Activated CD8-positive, alpha-beta memory T cell treated with anti-CD3 and anti-CD28 coated beads, Interleukin-2, amount 10 ng/mL, durations not matched to agents 7 days and 5 days (primary cell): ENCODE measurements at places on chromosomes 6 and 20. TPM values are rescaled to one million over a fixed set of nuclear protein-coding genes. Genes with fewer than 3 reads are reported as not detected.

- H3K27me3 ChIP-seq: no peaks in the 10 kb centered on the region
- peaks cover 48% of the 10 kb centered on the region for H3K4me1 ChIP-seq
- DNase-seq: peak; percentile 71
Observed at GRCh38 chr6:137867685-137868509, 838 bp downstream of the TNFAIP3 start.

DNA sequence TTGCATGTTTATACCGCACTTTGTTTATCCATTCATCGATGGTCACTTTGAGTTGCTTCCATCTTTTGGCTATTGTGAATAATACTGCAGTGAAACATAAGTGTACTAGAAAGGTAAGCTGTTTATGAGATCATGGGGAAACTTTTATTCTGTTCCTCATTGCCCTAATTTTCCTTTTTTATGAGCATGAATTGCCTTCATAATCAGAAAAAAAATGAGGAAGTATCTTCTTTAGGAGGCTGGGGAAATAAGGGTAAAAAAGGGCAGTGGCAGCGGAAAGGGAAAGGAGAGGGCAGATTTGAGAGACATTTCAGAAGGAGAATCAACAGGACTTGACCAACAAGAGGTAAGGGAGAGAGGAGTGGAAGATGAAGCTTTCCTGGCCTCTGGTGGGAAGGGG lies 14.3 kb upstream of the SERINC3 start:
- peaks cover 5% of the 10 kb centered on the region for H3K4me1 ChIP-seq
- no peak for DNase-seq

The MRAP2 gene
- total RNA-seq: not detected

The DEFB132 gene
- total RNA-seq: not detected

DNA sequence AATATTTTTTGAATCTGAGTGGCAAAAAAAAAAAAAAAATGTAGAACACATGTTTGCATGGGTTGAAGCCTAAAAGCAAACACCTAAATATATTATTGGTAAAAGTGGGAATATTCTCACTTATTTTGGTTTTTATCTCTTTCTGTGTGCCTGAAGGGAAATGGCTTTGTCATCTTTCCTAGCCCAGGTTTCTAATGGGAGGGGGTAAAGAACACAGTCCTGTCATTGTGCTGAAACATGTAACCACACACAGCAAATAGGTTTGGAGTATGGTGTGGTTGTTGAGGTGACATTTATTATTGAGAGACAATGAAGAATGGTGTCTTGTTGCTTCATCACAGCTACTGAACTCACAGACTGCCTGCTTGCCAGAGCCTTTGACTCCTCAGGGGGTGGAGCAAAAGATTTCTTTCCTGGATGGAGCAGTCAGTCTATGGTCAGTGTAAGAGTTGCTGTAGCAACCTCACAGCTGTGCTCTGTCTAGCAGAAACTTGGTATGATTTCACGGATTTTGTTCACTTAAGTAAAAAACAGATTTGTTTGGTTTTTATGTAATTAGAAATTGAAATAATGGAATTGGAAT lies 70.2 kb downstream of the CEP57L1 start:
- H3K36me3 ChIP-seq: peaks cover 6% of the 10 kb centered on the region
- H3K27me3 ChIP-seq: no peaks in the 10 kb centered on the region
- no peak for DNase-seq
- peaks cover 2% of the 10 kb centered on the region for H3K4me1 ChIP-seq
- H3K27ac ChIP-seq: no peak overlapping the region

DNA sequence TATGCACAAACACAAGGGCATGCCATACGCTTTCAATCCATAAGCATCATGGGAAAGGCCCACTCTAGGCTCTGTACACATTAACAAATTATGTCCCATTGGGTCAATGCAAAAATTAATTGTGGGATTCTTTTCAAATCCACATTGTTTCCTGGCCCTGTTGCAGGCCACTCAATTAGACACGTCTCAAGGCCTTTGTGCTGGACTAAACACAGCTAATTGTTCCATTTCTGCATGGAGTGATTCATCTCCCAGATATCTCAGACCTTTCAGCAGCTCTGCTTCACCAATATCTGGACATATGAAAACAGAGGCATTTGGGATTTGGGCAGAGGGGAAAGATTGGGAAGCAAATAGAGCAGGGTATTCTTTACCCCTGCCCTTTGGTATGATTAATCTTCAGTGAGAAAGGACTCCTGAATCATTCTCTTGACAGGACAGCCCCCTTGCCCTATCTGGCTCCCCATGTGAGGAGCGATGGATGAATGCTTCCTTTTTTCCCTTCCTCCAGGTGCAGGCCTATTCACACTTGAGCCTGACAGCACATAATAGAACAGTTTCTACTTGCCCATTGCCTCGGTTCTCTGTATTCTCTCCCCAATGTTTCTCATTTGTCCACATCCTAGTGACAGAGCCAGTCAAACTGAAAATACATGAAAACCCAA lies 547.6 kb downstream of the HAO1 start:
- no peaks in the 10 kb centered on the region for H3K36me3 ChIP-seq
- no peaks in the 10 kb centered on the region for H3K27me3 ChIP-seq
- no peaks in the 10 kb centered on the region for H3K4me1 ChIP-seq
- DNase-seq: no peak
- H3K4me3 ChIP-seq: no peak overlapping the region

The NR2E1 gene
- not detected for total RNA-seq

- no peak overlapping the region for H3K27ac ChIP-seq
- H3K27me3 ChIP-seq: no peaks in the 10 kb centered on the region
- peaks cover 55% of the 10 kb centered on the region for H3K4me1 ChIP-seq
- peaks cover 4% of the 10 kb centered on the region for H3K36me3 ChIP-seq
- DNase-seq: no peak
- no peak overlapping the region for H3K4me3 ChIP-seq
Observed at GRCh38 chr6:13766201-13766634, 48.1 kb downstream of the MCUR1 start.

DNA sequence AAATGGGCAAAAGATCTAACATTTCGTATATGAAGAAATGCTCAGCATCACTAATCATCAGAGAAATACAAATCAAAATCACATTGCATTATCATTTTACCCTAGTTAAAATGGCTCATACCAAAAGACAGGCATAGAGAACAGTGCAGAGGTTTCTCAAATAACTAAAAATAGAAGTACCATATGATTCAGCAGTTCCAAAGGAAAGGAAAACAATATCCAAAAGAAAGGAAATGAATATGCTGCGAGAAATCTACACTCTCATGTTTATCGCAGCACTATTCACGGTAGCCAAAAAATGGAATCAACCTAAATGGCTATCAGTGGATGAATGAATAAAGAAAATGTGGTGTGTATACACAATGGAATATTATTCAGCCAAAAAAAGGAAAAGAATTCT lies 63.5 kb downstream of the VTA1 start:
- no peaks in the 10 kb centered on the region for H3K27me3 ChIP-seq
- no peak overlapping the region for H3K27ac ChIP-seq
- H3K36me3 ChIP-seq: peaks cover 64% of the 10 kb centered on the region
- H3K4me3 ChIP-seq: no peak overlapping the region
- DNase-seq: no peak
- H3K4me1 ChIP-seq: no peaks in the 10 kb centered on the region

GRCh38 chr6:16950302-16950701 lies 151.5 kb upstream of the STMND1 start:
- H3K4me1 ChIP-seq: peaks cover 5% of the 10 kb centered on the region
- no peak for DNase-seq
- no peak overlapping the region for H3K4me3 ChIP-seq
- no peak overlapping the region for H3K27ac ChIP-seq
- peaks cover 67% of the 10 kb centered on the region for H3K27me3 ChIP-seq
- no peaks in the 10 kb centered on the region for H3K36me3 ChIP-seq

GRCh38 chr6:132614554-132614953 lies 9.5 kb downstream of the TAAR2 start:
- peak overlapping the region; percentile 74 for H3K27ac ChIP-seq
- DNase-seq: no peak
- peaks cover 10% of the 10 kb centered on the region for H3K4me1 ChIP-seq
- H3K36me3 ChIP-seq: no peaks in the 10 kb centered on the region
- peak overlapping the region; percentile 72 for H3K4me3 ChIP-seq

The TREM2 gene
- not detected for total RNA-seq

DNA sequence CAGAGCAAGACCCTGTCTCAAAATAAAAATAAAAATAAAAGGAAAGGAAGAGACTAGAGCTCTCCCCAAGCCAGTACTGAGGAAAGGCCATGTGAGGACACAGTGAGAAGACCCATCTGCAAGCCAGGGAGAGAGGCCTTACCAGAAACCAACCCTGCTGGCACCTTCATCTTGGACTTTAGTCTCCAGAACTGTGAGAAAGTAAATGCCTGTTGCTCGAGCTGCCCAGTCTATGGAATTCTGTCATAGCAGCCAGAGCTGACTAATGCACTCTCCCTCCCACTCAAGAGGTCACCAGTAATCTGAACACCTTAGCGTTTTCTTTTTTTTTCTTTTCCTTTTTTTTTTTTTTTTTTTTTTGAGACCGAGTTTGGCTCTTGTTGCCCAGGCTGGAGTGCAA lies 7.3 kb upstream of the PRPH2 start:
- no peak for DNase-seq
- H3K27ac ChIP-seq: no peak overlapping the region
- H3K4me3 ChIP-seq: no peak overlapping the region
- no peaks in the 10 kb centered on the region for H3K36me3 ChIP-seq
